Thyroid gland (tissue), 4 donors: ENCODE measurements at places on chromosomes 2 and 18. TPM values are rescaled to one million over a fixed set of nuclear protein-coding genes. Genes with fewer than 3 reads are reported as not detected.

Gene SPATA3
- not detected for total RNA-seq

Gene SERPINB12
- total RNA-seq = not detected

Gene UGT1A10
- total RNA-seq = 0.27 TPM

Gene ARL5A
- total RNA-seq = 64.4 TPM

Gene IL36RN
- total RNA-seq = not detected

Gene ITPRIPL1
- not detected for total RNA-seq

Gene GAREM2
- total RNA-seq = 2.6 TPM

Gene PARD3B
- 43.4 TPM for total RNA-seq

DNA sequence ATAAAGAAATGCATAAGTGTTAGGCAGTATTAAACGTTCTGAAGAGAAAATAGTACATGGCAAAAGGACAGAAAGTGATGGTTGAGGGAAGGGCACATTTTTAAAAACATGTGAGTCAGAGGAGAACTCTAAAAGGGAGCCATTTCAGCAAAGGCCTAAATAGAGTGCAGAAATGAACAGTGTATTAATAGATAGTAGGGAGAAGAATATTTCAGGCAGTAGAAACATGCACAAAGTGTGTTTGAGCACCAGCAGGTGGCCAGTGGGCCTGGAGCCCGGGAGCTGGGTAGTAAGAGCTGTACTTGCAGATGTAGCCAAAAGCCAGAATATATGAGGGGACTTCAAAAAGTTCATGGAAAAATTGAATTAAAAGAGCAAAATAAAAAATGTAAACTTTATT, 288.1 kb upstream of the FIGN start:
- DNase-seq = no peak

GRCh38 chr18:4293337-4293736, 161.8 kb downstream of the DLGAP1 start:
- DNase-seq = no peak

DNA sequence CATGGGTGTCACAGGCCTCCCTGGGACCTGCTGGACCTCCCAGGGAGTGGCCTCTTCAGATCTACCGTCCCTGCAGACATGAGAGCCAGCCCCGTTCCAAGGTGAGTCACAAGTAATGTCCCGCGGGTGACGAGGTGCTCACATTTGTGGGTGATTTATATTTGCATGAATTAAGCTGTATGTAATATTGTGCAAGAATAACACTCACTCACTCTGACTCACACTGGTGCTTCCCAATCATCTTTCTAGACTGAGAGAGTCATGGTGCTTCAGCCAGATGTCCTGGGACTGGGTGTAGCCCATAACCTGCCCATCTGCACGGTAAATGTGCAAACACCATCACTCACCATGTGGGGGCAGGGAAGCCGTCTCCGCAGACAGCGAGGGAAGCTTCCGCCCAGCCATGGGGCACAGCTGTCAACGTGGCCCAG, 347.5 kb upstream of the SALL3 start:
- no peak for DNase-seq

GRCh38 chr18:79068937-79069716, at the start of gene ATP9B:
ATP9B (plus strand) TSS chr18:79069394; CDS start chr18:79069411, 17 bp downstream.
- peak; percentile 96 for DNase-seq

GRCh38 chr2:238321467-238321866, 1.1 kb downstream of the TRAF3IP1 start:
- DNase-seq = no peak
